ENCODE measurements at places on chromosomes 3 and 15.

DNA sequence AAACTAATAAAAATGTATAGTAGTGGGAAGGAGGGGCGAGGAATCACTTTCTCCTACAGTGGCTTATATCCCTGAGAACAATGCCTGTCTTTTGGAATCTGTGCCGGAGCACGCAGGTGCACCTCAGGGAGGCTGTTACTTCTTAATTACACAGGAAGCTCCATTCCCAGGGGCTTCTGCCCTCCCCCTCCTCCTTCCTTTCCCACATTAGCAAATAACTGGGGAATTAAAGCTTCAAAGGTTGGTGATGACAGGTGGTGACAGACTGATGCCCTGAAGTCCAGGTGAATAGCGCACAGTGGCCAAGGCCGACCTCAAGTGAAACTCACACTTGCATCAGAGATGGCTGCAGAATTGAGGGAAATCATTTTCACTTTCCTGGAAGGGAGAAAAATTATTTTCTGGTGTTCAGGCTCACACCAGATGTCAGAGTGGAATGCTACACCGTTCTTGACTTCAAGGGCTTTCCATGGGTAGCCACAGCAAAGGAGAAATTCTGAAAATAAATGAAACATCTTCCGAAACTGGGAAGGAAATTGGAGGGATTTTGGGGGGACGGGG, 3.7 kb downstream of the GRAMD2A start:
- no peak for DNase-seq

DNA sequence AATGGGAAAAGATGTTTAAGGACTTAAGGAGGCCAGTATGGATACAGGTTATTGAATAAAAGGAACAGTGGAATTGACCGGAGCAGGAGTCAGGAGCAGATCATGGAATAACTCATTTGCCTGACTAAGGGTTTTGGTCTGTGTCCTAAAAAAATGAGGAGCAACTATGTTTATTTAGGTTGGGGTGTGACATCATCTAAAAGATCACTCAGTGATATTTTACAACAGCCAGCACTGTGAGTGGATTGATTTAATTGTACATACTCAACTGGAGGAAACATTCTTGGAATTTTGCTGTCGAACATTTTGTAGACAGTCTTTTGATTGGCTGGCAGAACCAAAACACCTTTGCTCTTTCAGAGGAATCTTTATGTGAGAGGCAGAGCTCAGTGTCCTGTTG, 348.6 kb upstream of the CDIN1 start:
- no peak for DNase-seq

DNA sequence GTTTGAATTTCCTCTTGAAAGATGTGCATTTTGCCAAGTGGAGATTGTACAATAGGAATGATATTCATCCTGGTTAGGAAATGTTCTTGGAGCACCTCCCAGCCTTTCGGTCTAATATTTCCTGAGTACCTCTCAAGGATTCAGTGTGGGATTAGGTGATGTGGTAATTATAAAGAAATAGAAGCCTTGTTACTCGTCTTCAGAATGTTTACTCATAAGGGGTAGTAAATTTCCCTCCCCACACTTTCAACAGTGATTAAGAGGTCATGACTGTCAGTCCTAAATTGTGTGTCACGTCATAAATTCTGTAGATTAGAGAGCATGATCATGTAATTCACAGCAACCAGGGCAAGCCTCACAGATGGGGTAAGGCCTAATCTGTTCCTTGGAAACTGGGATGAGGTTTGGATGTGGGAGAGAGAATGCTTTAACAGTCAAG, 633.1 kb upstream of the TBL1XR1 start:
- no peak for DNase-seq

DNA sequence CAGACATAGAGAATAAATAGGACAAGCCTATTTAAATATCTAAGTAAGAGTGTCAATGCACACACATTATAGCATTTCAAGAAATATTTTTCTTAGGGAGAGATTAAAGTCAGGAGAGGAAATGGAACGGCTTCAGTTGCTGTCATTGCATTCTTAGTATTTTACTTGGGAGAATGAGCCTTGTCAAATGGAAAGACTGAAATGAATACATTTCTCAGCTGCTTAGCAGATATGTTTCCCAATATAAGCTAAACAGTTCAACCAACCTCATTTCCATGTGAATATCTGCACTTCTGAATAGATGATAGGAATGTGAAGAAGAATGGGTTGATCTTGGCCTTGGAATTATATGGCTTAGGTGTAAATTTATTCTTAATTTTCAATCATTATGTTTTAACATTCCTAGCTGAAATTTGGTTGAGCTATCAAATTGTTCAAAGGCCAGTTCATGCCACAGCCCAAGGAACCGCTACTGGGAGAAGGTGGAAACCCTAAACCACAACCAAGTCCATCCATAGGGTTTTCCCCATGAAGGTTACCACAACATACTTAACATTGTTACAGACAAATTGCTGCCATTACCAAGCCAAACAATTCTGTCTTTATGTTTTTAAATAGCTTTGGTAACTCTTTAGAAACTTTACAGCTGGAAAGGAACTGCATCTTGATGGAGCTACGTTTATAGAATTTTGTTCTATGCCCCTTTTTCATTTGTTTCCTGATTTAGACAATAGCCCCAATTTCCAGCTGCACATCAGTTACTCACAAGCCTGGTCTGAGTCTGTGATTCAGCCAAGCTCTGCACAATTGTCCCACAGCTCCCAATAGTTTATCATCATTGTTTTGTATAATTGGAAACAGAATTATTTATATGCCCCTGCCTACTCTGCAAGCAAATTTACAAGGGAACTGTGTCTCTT, 459.6 kb downstream of the MECOM start:
- no peak for DNase-seq

- DNase-seq: no peak
These were observed 95.6 kb upstream of the TJP1 start for GRCh38 chr15:29917600-29918597.

- DNase-seq: no peak
These were observed 242.9 kb upstream of the BHLHE40 start for GRCh38 chr3:4736284-4736861.

GRCh38 chr3:170701696-170702678, 116.1 kb upstream of the SLC7A14 start:
- no peak for DNase-seq

DNA sequence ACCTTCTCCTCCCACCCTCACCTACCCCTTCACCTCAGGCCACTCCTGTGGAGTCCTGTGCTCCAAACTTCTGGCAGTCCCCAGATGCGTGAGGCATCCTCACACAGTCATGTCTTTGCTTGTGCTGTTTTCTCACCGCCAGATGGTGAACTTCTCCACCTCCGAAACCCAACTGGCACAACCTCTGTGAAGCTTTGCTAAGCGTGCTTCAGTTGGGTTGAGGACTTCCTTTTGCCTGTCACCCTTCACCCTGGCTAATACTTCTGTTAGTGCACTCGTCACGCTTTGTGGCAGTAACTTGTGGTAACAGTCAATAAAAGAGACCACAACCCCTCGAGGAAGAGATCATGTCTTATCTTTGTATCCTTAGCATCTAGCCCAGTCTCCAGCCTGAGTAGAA, 42.0 kb upstream of the SKOR1 start:
- no peak for DNase-seq

DNA sequence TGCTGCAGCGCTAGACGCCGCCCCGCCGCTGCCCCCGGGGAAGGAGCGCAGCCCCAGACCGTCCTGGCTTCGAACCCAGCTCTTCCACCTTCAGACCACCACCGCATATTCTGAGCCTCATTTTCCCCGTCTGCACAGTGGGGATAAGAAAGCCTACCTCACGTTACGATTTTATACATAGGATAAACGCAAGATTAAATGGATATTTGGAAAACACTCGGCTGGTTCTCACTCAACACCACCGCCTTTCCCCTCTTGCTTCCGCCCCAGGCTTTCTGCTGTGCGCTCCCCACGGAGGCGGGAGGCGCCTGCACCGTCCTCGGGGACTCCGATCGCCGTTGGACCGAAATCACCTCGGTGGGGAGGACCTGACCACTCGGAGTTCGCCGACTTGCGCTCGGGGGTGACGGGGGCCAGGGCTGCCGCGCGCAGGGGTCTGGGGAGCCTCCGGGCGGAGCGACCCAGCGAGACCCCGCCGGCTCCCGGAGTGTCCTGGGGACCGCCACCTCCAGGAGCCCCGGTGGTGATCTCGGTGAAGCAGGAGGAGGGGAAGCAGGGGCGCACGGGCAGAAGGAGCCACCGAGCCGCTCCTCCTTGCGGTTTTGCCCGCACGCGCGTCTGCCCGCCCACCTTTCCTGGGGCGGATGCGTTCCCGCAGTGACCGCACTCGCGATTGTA, 4.0 kb downstream of the FBXL22 start:
- DNase-seq: peak; percentile 75

DNA sequence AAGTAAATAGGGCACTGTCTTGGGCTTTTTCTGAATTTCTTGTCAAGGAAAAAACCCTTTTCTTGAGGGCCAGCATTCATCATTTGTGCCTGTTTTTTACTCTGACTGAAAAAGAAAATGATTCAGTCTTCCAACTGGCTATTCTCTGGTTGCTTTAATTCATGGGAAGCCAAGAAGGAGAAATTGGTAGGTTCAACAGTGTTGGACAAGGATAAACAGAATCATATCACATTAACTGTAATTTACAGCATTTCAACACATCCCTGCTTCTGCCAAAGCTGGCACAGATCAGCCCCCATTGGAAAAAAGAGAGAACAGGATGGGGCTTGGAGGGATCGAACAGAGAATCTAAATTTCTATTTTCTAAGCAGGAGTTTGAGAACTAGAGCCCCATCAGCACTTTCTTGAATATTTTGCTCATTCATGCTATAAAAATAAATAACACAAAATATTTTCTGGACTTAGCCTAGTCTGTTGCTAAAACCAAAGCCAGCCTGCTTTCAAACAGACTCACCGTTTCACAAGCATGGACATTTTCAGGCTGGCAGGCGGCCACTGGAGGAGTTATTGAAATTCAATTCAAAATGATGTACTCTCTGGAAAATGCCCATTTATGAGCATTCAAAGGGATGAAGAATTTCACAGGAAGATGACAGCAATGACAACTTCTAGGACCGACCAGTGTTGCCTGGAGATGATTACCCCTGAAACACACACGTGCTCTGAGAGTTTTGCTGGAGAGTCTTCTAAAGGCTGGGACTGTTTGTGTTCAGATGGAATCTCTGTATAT, 181.2 kb downstream of the WNT5A start:
- DNase-seq: no peak

GRCh38 chr3:43970351-43970750, 271.3 kb upstream of the TOPAZ1 start:
- no peak for DNase-seq

DNA sequence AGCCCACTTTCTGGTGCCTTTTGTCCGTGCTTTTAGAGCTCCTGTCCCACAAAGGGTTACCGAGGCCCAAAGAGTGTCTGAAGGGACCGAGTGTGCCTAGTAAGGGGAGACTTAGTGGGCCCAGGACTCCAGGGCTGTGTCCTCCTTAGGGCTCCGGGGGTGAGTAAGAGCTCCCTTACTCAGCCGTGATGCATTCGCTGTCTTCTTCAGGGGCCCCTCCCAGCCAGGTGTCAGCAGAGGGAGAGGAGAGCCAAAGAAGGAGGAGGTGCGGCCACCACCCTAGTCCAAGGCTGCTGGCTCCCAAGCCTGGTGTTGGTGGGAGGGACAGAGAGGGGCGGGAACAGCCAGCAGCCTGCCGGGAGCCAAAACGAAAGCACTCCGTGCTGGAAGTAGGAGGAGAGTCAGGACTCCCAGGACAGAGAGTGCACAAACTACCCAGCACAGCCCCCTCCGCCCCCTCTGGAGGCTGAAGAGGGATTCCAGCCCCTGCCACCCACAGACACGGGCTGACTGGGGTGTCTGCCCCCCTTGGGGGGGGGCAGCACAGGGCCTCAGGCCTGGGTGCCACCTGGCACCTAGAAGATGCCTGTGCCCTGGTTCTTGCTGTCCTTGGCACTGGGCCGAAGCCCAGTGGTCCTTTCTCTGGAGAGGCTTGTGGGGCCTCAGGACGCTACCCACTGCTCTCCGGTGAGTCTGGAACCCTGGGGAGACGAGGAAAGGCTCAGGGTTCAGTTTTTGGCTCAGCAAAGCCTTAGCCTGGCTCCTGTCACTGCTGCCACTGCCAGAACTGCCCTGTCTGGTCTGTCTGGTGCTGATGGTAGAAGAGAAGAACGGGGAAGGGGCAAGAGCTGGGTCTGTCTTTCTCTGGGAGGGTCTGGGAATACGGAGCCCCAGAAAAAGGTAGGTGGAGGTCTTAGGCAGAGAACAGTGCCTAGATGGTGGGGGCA, at the start of gene IL17RC:
TSS of gene IL17RC (plus strand) at position 365 of the 947 bp plus-strand sequence. CDS start at position 583, 218 bp downstream.
- peak; percentile 93 for DNase-seq

GRCh38 chr3:63613561-63613960, 38.9 kb upstream of the SNTN start:
- no peak for DNase-seq

DNA sequence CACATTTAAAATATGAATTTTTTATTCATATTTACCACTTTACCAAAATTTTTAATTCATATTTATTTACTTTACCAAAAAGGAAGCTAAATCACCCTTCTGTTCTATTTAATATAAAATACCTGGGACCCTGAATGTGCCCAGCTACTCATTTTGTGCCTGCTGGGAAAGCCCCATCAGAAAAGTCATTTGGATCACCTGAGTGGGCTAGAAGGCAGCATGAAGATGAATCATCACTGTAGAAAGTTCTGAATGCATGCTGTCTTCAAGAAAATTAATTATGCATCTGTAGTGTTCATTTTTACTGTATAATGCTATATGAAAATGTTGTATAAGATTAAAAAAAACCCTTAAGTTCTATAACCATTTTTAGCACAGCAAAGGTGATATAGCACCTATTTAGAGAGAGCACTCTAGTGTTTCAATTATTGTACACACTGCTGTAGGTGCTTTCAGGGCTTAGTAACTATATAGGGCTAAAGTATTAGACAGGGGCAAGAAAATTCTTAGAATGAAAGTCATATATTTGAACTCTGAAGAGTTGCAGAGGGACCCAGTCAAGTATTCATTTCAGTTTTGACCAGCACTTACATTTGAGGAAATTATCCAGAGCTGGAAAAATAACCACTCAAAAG, 175.1 kb downstream of the NFKBIZ start:
- DNase-seq: no peak

DNA sequence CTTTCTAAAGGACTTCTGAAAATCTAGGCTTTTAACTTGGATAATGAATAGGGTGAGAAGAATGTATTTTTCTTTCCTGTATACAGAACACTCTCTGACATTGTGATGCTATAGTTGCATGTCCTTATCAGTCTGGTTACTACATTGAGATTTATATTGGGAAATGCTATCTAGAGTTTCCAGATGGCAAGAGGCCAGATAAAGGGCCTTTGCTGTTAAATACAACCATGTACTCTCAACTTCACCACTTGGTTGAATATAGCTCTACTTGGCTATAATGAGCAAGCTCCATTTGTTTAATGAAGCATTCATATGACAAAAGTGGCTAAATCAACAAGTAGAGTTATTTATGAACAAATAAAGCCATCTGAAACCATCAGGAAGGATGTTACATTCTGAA, 91.0 kb downstream of the IGSF11 start:
- DNase-seq: no peak

DNA sequence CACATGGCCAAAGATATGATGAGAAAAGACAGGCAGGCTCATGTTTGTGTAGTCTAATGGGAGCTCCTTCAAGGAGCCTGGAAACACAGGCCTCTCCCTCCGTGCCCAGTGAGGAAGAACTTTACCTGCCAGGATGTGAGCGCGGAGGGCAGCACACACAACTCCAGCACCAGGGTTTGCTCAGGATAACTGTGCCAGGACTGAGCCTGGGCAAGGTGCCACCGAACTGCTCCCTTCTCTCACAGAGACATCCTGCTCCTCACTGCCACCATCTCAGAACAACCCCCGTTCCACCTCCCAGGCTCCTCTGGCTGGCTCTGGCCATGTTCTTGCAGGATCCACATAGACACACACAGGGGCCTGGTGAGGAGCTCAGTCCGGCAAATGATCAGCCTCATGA, 87.4 kb downstream of the NUP210 start:
- DNase-seq: no peak

Data from ascending aorta (tissue), 2 donors.